ENCODE measurements at places on chromosomes 5 and 9.

DNA sequence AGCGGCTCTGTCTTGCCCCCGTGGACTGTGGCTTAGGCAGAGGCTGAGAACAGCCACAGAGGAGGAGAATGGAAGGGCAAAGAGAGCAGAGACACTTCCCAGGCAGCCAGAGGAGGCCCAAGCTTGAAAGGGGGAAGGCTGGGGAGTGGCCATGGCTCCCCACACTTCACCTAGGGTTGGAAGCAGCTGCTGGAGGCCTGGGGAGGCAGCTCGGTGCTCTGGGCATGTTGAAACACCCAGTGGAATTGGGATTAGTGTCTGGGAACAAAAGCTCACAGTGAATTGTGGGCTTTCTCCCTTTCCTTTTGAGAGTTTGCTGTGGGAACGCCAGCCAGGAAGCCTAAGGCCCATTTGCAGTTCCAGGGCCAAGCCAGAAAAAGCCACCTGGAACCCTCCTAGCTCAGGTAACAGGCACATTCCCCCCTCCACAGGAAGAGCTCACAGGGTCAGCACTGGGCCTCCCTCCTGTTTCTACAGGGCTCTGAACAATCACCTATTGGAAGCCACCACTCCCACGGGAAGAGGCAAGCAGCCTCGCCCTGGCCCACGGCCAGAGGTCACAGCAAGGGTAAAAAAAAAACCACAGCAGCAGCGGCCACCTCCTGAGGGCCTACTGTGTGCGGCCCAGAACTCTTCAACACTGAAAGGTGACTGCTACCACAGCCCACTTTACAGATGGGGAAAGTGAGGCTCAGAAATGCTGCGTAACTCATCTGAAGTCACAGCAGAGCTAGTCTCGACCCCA is 20.2 kb downstream of the EEIG1 start:
- no peak for DNase-seq

- DNase-seq = no peak
Measured at GRCh38 chr5:56011835-56012234, 17.1 kb upstream of the IL6ST start.

DNA sequence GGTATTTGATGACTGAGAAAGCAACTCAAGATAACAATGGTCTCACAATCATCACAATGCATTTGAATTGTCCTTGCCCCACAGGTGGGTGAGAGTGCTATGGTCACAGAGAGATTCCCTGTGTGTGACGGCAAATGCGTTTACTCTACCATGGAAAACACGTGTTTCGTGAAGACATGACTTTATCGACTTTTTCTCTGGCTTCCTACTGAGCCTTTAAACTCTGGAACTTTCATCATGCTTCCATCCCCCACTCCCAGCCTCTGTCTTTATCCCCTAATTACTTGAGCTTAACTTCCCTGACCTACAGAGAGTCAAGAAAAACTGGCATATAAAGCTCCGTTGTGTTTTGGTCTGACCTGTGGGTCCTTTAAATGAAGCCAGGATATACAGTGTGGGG is 414.1 kb upstream of the CLINT1 start:
- DNase-seq = no peak

DNA sequence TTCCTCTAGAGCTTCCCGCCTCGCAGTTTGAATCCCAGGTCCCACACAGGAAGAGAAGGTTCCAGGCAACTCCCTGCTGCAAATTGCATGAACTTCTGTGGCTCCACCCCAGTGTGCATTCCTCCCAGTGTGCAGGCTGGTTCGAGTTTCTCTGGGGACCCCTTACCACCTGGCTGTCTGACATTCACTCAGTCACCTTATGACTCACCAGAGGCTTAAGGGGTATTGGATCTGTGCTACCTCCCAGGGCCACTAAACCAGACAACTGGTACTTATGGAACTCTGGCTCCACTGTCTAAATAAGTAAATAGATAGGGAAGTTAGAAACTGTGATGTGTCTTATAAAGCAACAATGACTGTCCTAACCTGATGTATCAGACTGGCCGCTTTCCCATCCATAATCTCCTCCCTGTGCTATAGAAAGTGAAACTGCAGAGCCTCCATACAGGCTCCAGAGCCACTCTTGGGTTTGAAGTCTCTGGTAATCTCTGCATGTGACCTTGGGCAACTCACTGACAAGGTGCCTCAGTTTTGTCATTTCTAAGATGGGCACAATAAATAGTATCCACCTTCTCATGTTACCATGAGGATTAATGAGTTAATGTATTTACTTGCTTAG is 720.6 kb downstream of the SEMA5A start:
- no peak for DNase-seq

GRCh38 chr9:37364751-37365360 is 57.6 kb upstream of the GRHPR start:
- no peak for DNase-seq

Measured in LNCaP clone FGC (cell line).